ENCODE measurements at places on chromosomes 1 and 21. TPM values are rescaled to one million over a fixed set of nuclear protein-coding genes. Genes with fewer than 3 reads are reported as not detected.

DNA sequence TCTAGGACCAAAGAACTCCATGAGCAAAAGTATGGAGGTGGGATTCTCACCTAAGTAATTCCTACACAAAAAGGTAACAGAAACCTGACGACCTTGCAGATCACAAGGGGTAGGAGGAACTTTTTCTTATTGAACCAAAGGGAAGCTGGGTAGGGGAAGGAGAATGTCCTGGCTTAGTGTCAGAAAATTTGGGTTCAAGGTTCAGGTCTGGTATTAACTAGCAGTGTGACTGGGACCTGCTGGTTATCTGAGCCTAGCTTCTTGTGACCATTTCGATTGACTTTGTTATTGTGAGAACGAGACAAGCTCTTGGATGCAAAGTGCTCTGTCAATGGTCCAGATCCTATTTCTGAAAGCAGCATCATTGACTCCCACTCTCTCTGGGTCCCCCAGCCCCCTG is 5.0 kb upstream of the SNX27 start:
- no peaks in the 10 kb centered on the region for H3K4me1 ChIP-seq
- no peak overlapping the region for H3K27ac ChIP-seq
- no peak overlapping the region for H3K4me3 ChIP-seq

DNA sequence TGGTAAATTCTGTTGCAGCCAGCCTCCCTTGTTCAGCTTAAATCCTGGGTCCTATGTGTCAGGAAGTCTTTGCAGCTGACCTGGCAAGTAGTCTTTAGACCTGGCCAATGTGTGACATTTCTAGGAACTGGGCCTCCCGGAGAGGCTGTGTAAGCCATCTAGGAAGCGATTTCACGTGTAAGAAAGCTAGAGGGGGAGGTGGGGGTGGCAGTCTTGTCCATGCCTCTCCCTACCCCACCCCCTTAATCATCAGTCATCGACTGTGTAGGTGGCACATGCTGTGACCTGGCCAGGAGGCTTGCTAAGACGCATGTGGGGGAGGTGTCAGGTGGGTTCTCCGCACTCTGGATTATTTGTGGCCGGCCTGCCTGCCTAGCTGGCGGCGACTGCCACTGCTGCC is 8.4 kb downstream of the C1orf226 start:
- DNase-seq = no peak
- no peak overlapping the region for H3K27ac ChIP-seq
- no peaks in the 10 kb centered on the region for H3K36me3 ChIP-seq
- H3K4me1 ChIP-seq = no peaks in the 10 kb centered on the region
- H3K27me3 ChIP-seq = no peaks in the 10 kb centered on the region

- peaks cover 10% of the 10 kb centered on the region for H3K36me3 ChIP-seq
- no peak for DNase-seq
- no peak overlapping the region for H3K4me3 ChIP-seq
- H3K27me3 ChIP-seq = no peaks in the 10 kb centered on the region
These were observed 12.8 kb downstream of the OTUD7B start for GRCh38 chr1:149997585-149998262.

DNA sequence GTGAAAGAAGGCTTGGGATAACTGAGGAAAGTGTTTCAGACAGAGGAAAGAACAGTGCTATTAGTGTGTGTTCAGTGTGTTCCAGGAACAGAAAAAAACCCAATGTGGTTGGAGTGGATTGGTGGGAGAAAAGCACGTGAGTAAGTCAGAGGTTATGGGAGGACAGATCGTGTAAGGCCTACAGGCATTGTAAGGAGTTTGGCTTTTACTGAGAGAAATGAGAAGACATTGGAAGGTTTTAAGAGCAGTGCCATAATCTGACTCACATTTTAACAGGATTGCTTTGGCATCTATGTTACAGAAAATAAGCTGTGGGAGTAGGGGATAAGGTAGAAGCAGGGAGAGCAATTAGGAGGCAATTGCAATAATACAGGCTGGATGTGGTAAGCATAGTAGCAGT is 4.8 kb downstream of the ARPC5 start:
- H3K27ac ChIP-seq = no peak overlapping the region
- peaks cover 48% of the 10 kb centered on the region for H3K36me3 ChIP-seq
- peak overlapping the region; percentile 53 for H3K4me3 ChIP-seq
- no peak for DNase-seq
- H3K4me1 ChIP-seq = peaks cover 61% of the 10 kb centered on the region

DMRTA2 gene
- total RNA-seq = not detected

MACO1 gene
- total RNA-seq = 20.3 TPM

NHLH2 gene
- not detected for total RNA-seq
